Peyer's patch (tissue), 4 donors: ENCODE measurements at places on chromosomes 11 and 22. TPM values are rescaled to one million over a fixed set of nuclear protein-coding genes. Genes with fewer than 3 reads are reported as not detected.
A peak's percentile ranks its signal among the peaks of the same experiment; 100 is the strongest.

- H3K27ac ChIP-seq, result no peak overlapping the region
- no peak for DNase-seq
- no peak overlapping the region for H3K4me3 ChIP-seq
- peaks cover 8% of the 10 kb centered on the region for H3K4me1 ChIP-seq
- no peaks in the 10 kb centered on the region for H3K27me3 ChIP-seq
Measured at GRCh38 chr22:19620742-19621371, 93.4 kb upstream of the SEPTIN5 start.

Gene SYT9
- total RNA-seq, result not detected

- no peaks in the 10 kb centered on the region for H3K4me1 ChIP-seq
- no peak overlapping the region for H3K27ac ChIP-seq
- peaks cover 69% of the 10 kb centered on the region for H3K36me3 ChIP-seq
Measured at GRCh38 chr11:93813974-93814373, 29.9 kb downstream of the MED17 start.

- H3K27me3 ChIP-seq, result no peaks in the 10 kb centered on the region
- no peak overlapping the region for H3K4me3 ChIP-seq
- DNase-seq, result no peak
- H3K36me3 ChIP-seq, result no peaks in the 10 kb centered on the region
Measured at GRCh38 chr11:87453531-87454089, 415.9 kb downstream of the TMEM135 start.

Gene SCUBE2
- 3.1 TPM for total RNA-seq

- peak within 1 kb of the TSS; percentile 64 for H3K4me3 ChIP-seq
- H3K4me1 ChIP-seq, result peaks cover 11% of the 10 kb centered on the region
- peaks cover 11% of the 10 kb centered on the region for H3K27me3 ChIP-seq
- no peaks in the 10 kb centered on the region for H3K36me3 ChIP-seq
- no peak for DNase-seq
- no peak within 1 kb of the TSS for H3K27ac ChIP-seq
Measured at GRCh38 chr11:119149018-119149785, at the start of gene ABCG4. Gene ABCG4, plus strand, starts transcription at chr11:119149052. Its CDS starts 914 bp downstream, at chr11:119149966.
